Suppressor macrophage treated with lipopolysaccharide for 4 hours (primary cell): ENCODE measurements at places on chromosomes 3 and 15.

DNA sequence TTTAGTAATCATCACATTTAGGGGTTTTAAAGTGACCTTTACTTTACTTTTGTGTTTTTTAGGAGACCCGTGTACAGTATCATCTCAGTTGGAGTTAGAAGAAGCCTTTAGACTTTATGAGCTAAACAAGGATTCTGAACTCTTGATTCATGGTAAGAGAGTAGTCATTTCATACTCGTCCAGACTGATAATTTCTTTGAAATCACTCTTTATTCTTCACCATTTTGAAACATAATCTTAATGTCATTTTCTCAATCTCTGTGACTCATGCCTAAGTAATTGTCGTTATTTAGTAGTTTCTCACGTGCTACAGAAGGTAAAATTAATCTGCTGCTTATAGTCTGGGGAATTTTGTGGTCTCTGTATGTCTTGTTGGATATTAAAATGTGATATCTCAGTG, 37.7 kb downstream of the PRKCI start:
- no peak for DNase-seq

DNA sequence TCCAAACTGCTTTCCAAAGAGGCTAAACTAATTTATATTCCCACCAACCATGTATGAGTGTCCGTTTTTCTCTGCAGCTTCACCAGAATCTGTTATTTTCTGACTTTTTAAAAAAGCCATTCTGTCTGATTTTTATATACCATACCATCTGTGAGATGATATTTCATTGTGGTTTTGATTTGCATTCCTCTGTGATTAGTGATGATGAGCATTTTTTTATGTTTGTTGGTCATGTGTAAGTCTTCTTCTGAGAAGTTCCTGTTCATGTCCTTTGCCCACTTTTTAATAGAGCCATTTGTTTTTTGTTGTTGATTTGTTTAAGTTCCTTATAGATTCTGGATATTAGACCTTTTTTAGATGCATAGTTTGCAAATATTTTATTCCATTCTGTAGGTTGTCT, 179.4 kb upstream of the ALCAM start:
- DNase-seq = no peak

- DNase-seq = no peak
These were observed 4.5 kb downstream of the PROK2 start for GRCh38 chr3:71780430-71780829.

- DNase-seq = no peak
These were observed 50.9 kb upstream of the NPHP3 start for GRCh38 chr3:132773071-132773619.

GRCh38 chr3:79845546-79845945, 77.7 kb upstream of the ROBO1 start:
- no peak for DNase-seq

- no peak for DNase-seq
These were observed 68.5 kb downstream of the PLCH1 start for GRCh38 chr3:155676252-155676981.

GRCh38 chr3:129528589-129529100, at the start of gene RHO:
Gene RHO (plus strand): TSS chr3:129528639. CDS start chr3:129528734, 95 bp downstream.
- DNase-seq = no peak

DNA sequence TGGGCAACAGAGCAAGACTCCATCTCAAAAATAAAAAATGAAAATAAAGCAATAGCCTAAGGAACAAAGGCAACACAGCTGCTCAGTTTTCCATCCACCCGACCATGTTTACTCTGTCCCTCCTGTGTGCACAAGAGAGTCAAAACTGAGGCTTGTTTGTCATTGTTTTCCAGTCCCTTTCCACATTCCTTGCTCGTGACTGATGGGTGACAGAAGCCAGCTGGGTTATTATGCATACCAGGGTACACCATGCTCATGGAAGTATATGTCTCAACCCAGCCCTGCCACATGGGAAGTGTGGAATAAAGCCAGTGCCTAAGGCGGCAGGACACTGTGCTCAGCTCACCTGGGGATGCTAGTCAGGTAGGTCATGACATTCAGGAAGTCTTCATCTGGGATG, 49.5 kb downstream of the MCF2L2 start:
- DNase-seq = no peak

DNA sequence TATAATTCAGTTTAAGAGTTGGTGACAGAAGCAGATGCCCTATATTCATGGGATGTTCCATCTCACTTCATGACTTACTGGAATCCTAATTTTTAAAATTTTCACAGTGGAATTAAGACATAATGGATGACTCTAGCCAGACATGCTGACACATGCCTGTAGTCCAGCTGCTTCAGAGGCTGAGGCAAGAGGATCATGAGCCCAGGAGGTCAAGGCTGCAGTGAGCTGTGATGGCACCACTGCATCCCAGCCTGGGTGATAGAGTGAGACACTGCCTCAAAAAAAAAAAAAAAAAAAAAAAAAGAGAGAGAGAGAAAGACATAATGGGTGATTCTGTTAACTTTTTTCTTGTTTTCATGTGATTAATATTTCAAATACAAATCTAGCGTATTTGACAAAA, 123.6 kb downstream of the KLHL25 start:
- DNase-seq = no peak

GRCh38 chr3:197019021-197019420, 10.6 kb downstream of the MELTF start:
- no peak for DNase-seq

- DNase-seq = no peak
These were observed 11.7 kb upstream of the MAP1A start for GRCh38 chr15:43505738-43506137.

DNA sequence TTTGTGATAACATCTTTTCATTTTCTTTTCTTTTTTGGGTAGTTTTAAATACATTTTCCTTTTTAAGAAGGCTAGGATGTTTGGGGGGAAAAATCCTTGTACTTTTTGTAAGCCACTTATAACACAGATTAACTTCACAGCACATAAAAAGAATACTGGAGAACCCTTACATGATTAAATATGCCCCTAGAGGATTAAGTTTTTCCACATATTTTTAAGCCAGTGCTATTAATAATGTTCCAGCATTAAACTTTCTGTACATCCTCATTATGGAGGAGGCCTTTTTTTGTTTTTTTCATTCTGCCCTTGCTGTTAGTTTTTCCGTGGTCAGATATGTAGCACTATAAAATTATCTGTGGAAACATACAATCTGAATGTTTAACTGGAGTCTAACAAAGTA, 147.9 kb downstream of the ATG7 start:
- DNase-seq = no peak

- no peak for DNase-seq
These were observed 145.0 kb downstream of the ADAM10 start for GRCh38 chr15:58604455-58604923.

DNA sequence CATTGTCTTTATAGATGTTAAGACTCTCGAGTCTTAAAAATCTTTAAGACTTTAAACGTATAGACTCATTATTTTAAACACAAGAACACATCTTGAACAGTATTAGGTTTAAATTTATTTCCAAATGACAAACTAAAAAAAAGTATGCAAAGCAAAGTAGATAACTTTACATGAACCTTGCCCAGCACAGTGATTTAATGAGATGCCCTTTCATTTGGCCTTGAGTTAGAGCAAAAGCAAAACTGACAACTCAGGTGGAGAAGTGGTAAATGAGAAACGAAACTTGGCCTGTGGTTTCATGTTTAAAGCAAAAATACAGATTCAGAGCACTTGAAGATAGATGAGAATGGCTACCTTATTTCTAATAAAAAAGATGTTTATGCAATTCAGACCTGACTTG, 8.6 kb downstream of the GPR15 start:
- DNase-seq = peak; percentile 56

DNA sequence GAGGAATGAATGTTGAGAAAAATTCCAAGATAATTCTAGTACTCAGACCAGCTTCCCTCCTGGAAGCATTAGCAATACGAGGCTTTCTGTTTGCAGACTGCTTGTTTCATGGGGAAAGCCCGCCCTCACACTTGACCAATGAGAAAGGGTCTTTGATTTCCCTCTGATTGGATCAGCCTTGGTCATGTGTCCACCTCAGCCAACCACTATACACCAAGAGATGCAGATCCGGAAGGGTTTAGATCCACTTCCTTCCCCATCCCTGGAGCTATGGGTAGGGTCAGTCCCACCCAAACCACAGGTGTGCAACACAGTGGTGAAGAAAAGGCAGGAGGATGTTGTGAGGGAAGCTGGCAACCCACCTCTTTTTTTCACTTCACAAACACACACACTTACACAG, 154.7 kb downstream of the SV2B start:
- DNase-seq = no peak

DNA sequence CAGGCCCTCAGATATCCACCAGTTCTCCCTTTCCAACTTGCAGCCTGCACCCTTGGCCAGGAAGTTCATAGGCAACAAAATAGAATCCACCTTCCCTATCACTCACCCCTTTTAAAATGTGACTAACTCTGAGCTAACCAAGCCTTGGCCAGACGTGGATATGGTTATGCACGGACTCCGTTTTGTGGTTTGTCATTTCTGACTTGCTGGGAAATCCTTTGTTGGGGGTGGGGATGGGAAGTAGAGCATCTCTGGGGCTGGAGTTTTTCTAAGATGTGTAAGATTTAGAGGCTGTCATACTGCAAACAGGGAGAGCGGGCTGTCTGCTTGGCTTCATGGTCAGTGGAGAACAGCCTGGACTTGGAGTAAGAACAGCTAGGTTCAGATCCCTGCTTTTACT, 62.6 kb downstream of the SMAD3 start:
- peak; percentile 94 for DNase-seq

GRCh38 chr3:161508852-161509477, 12.4 kb downstream of the OTOL1 start:
- peak; percentile 12 for DNase-seq

- DNase-seq = peak; percentile 66
These were observed 50.0 kb upstream of the NMD3 start for GRCh38 chr3:161171113-161171512.

DNA sequence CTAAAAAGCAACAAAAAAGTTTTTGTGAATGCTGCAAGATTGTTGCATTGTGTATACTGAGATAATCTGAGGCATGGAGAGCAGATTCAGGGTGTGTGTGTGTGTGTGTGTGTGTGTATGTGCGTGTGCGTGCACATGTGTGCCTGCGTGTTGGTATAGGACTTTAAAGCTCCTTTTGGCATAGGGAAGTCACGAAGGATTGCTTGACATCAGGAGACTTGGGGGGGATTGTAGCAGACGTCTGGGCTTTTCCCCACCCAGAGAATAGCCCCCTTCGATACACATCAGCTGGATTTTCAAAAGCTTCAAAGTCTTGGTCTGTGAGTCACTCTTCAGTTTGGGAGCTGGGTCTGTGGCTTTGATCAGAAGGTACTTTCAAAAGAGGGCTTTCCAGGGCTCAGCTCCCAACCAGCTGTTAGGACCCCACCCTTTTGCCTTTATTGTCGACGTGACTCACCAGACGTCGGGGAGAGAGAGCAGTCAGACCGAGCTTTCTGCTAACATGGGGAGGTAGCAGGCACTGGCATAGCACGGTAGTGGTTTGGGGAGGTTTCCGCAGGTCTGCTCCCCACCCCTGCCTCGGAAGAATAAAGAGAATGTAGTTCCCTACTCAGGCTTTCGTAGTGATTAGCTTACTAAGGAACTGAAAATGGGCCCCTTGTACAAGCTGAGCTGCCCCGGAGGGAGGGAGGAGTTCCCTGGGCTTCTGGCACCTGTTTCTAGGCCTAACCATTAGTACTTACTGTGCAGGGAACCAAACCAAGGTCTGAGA, 4.7 kb downstream of the BHLHE40 start:
- peak; percentile 83 for DNase-seq

DNA sequence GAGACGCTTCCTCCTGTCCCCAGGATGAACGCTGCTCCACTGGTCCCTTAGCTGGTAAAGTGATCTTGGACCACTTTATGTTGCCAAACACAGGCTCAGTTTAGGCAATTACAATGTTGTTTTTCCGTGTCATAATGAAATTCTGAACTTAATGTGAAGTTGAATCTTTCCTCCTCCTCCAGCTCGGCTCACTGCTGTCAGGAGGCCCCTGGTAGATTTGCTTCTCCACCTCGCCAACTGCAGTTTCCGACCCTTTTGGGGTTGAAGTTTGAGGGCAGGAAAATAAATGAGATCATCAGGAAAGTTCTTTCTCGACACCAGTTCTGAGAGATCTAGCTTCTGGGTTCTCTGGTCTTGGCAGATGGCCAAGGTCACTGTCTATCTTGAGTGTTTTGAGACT, 27.8 kb downstream of the CFAP161 start:
- no peak for DNase-seq

DNA sequence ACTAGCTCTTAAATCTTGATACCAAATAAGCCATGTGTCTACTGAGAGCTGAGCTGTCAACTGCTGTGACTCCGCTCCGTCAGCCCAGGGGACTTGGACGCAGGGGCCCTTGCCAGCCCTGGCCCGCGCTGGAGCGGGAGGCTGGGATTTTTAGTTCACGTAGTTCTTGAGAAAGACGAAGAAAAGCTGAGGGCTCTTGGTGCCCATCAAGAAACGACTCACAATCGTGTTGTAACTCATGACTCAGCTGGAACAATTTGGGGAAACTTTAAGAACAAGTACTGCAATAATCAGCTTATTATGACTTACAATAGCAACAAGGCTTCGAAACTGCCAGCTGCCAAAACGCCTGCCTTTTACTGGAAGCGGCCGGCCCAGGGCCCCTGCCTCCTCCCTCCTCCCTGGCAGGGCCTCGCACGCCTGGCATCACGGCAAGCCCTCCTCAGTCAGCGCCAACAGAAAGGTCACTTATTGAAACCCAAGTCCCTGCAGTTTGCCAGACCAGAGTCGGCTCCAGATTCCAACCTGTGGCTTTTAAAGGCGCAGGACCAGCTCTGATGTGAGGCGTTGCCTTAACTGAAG, 60.3 kb downstream of the RGMA start:
- peak; percentile 97 for DNase-seq

DNA sequence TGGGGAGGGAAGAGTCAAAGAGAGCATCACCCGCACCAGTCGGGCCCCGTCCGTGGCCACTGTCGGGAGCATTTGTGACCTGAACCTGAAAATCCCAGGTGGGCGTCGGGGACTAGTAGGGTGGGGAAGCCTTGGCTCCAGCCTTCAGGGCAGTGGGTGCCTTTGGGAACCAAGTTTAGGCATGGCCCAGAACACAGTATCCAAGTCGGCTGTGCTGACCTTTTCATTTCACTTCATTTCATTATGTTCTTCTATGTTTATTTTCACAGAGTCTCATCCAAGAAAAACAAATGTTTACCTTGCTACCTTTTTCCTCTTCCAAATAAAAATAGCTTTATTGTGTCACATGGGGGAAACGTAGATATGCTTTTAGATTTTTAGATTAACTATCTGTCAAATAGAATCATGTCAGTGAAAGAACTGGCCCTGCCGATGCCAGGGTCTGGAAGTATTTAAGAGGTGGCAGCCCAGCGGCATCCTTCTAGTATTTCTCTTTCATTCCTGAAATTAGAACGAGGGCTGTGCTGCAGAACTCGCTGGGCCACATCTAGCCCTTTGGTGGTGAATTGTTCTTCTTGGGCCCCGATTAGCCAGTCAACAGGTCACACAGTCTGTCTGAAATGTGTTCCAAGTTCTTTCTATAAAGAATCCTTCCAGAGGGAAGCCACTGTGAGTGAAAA, 60.5 kb downstream of the DNASE1L3 start:
- DNase-seq = no peak

- DNase-seq = no peak
These were observed 21.5 kb upstream of the PEX5L start for GRCh38 chr3:180058238-180058637.

GRCh38 chr3:43238801-43239200, 47.5 kb upstream of the SNRK start:
- DNase-seq = no peak
